Stimulated activated CD4-positive, alpha-beta T cell treated with anti-CD3 and anti-CD28 coated beads, Interleukin-12 subunit alpha, Interleukin-12 subunit beta, amount 100 ng/mL, for 48 hours (primary cell): ENCODE measurements at places on chromosomes 11 and 22.

DNA sequence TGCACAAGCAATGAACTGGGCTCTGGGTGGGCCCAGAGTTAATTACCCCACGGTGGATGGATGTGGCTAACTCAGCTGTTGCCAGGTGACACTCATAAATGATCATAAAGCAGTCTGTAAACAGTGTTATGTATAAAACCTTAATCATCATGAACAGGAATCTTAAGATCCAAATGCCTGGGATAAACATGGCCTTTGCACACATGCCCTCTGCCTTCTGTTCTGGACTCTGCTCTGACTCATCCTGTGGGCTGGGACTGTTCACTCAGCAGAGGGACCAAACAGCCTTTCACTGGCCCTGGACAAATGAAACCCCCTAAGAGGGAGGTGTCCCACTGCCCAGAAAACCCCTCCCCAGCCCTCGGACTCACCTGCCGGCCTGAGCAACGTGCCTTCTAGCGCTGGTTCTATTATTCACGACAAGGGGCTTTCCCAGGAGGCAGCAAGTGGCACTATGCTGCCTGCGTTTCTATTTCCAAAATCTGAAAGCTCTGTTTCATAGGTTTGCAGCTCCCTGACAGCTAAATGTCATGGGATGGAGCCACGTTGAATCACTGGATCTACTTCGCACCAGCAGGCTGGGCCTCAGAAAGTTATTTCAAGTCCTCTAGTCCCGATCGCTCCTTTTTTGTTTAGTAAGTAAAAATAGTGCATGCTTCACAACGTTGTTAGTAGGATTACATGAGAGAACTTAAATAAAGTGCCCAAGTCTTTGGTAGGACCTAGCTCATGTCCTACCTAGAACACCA is 53.0 kb downstream of the LARGE1 start:
- DNase-seq: no peak

DNA sequence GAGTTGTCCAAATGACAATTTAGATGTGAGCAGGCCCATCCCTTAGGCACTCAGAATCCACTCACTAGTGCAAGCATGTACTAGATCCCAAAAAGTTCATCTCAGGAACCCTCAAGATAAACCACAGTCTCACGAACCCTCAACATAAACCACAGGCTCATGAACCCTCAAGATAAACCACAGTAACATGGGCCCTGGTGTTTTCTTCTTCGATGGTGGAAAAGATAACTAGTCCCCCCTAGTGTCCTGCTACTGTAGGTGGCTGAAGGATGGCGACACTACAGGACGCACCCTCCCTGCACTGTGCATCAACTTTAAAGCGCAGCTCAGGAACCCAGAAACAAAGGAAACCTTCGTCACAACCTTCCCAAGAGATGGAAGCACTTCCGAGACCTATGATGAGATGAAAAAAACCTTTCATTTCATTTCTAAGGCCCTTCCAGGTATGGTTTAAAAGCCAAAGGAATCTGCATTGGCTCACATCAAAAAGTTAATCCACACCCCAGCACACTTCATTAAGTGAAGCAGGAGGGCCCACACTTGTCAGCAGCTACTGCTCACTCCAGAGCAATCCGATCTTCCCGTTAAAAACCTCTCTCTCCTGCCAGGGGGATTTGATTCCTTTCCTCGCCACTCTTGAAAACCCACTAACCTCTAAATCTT is 2.4 kb downstream of the LARGE1 start:
- no peak for DNase-seq

DNA sequence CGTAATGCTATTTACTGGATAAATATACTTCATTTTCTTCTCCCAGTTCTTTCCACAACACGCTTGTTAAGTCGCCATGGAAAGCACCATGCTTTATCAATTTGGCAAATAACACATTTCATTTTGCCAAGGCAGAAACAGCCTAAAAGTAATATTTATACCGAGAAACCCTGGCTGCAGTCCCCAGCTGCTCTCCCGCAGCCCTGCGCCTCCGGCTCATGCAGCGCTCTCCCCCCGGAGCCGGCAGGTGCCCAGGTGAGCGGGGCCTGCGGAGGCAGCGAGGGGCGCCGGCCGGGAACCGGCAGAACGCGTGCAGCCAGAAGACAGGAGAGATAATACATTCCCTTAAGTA is 681 bp upstream of the ARHGEF12 start:
- DNase-seq: no peak

DNA sequence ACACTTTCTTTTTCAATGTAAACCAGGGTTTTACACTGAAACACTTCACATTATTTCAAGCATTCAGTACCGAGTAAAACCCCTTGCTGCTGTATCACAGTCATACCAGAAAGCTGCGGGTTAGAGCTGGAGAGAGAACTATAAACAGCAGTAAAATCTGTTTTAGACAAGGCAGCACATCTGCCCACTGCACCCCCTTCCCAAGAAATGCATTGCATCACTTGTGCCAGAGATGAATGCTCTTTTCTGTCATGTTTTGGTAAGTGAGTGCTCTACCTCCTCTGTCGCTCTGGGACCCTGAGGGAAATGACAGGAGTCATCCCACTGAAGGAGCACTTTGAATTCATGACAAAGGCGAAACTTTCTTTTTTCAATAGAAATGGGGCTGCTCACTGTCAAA is 107.2 kb downstream of the MAML2 start:
- DNase-seq: peak; percentile 69

- DNase-seq: no peak
These were observed 8.2 kb downstream of the VPS37C start for GRCh38 chr11:61152816-61153592.

- DNase-seq: no peak
These were observed 117.8 kb downstream of the FAM76B start for GRCh38 chr11:95671768-95672167.

DNA sequence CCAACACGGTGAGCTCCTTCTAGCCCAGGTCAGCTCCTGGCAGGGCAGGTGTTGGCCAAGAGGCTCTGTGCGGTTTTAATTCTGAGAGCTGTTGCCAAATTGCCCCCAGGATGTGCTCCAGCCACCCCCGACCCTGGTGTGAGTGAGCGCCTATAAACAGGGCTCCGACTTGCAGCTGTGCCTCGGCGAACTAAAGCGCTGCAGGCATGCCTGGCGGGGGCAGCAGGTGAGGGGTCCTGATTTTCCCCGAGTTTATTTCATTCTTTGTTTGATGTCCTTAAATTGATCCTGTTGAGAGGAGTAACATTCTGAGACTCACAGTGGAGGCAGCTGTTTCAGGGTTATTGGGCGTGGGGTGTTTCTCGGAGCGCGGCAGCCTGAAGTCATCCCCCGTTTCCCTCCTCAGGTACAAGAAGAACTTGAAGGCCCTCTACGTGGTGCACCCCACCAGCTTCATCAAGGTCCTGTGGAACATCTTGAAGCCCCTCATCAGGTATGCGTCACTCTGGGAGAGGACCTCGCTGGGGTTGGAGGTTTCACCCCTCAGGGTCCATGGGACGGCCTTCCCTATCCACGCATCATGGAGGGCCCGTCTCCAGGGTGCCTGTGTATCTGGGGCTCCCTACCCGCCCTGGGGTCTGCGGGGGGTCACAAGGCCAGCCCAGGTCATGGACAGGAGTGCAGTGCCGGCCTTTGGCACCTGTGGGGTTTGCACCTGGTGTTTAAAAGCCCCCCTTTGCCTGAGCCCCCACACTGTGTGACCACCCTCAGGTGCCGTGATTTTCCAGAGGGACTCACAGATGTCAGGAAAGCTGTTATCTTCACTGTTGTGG is 62.1 kb downstream of the ARHGAP8 start:
- no peak for DNase-seq

GRCh38 chr22:48700566-48701295 is 1126.9 kb downstream of the BRD1 start:
- DNase-seq: no peak

DNA sequence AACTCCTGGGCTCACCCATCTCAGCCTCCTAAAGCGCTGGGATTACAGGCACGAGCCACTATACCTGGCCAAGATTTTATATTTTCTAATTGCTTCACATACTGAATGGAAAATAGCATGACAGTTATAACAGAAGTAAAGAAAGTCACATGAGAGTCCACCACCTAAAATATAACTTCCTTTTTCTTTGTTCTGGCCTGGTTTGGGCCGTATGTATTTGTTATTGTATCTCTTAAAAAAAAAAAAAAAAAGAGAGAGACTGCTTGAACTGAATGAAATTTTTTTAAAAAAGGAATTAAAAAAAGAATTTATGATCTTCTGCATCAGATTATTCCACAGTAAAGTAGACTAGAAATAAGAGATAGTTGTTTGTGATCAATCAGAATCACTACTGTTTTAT is 86.0 kb upstream of the GRIK4 start:
- no peak for DNase-seq

GRCh38 chr11:66624450-66624849 is 8.0 kb downstream of the RBM14 start:
- DNase-seq: no peak

GRCh38 chr11:2655016-2655719 is 44.6 kb downstream of the KCNQ1OT1 start:
- no peak for DNase-seq

DNA sequence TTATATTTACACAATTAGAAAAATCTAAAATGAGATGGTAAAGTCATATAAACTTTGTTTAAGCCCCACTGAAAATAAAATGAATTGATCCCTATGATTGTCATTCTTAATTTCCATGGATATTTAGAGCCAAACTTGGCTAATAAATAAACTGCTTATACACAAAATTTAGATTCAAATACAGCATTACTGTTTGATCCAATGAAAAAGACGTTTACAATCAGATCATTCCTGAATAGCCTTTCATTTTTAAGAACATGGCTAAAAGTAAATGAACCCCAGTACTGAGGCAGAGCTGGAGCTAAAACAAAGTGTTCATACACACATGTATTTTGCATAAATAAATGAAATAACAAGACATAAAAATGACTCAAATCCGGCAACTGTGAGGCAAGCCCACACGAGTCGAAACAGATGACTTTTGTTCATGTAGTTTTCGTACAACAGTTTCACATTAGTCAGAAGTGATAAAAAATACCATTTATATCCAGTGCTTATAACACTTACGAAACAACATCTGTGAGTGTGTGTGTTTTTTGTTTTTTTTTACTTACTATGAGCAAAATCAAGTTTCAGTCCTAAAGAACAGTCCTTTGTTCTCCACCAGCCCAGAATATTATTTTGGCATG is 386.5 kb downstream of the SOX6 start:
- no peak for DNase-seq

GRCh38 chr11:74949753-74950137 is 679 bp downstream of the SPCS2 start:
- no peak for DNase-seq

DNA sequence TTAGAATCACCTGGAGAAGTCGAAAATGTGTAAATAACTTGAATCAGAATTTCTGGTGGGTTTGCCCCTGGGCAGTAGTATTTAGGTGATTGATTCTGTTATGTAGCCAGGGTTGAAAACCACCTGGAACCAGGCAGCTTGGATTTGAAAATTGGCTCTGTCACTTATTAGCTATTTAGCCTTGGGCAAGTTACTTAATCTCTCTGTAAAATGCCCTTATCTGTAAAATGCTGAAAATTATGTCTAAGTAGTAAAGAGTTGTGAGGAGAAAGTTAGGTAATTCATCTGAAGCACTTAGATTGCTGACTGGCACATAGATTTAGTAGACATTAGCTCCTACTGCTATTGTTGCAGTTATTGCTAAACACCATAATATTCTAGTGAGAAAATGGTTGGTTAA is 49.3 kb downstream of the PPME1 start:
- DNase-seq: no peak

GRCh38 chr11:107271425-107271824 is 186.2 kb downstream of the CWF19L2 start:
- no peak for DNase-seq

DNA sequence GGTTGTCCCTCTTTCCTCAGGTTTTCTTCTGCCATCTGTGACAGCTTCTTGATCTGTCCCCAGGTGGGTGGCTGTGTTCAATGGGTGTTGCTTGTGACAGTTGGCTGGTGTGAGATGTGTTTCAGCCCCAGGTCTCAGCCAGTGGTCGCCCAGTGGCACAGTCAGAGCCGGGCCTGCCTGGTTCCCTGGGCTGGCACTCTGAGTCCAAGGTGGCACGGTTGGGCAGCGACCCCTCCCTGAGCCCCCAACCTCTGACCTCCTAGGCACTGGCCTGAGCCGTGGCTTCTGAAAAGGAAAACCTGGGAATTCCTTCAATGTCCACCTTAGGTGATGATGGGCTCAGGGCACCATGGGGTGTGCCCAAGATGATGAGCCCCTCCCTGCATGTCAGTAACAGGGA is 14.0 kb upstream of the PRODH start:
- no peak for DNase-seq

GRCh38 chr22:37048133-37048532 is 3.4 kb upstream of the KCTD17 start:
- DNase-seq: no peak

DNA sequence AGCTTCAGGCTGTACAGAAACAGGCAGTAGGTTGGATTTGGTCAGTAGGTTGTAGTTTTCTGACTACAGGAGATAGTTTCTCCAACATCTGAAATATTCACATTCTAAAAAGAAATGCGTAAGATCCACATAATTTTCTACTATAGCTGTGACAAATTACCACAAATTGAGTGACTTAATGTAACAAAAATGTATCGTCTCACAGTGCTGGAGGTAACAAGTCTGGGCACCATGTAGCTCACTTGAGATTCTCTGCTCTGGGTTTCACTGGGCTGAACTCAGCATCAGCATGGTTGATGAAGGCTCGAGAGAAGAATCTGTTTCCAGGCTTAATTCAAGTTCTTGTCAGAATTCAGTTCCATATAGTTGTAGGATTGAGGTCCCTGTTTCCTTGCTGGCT is 350.9 kb upstream of the CCDC179 start:
- no peak for DNase-seq

DNA sequence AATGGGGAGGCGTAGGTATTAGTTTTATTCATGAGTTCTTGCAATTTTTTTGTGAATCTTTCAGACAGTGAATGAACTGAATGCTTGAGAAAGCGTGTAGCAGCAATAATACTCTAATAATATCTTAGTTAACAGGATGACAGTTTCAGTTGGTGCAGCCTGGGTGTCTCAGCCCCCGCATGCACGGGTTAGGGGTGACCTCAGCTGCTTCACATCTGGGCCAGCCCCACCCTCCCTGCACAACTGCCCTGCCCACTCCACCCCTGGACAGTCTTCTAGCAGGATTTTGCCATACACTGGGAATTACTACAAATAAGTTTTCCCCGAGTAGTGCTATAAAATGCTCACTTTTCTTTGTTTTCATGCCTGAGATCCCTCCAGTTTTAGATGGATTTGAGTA is 83.2 kb downstream of the ST3GAL4 start:
- no peak for DNase-seq

- peak; percentile 86 for DNase-seq
These were observed 18.5 kb upstream of the CBX7 start for GRCh38 chr22:39170825-39171622.
